ENCODE measurements at places on chromosomes 16 and 17.
A peak's percentile ranks its signal among the peaks of the same experiment; 100 is the strongest.

GRCh38 chr16:81237282-81237681 is 1.2 kb upstream of the BCO1 start:
- DNase-seq = peak; percentile 24

GRCh38 chr16:6020162-6020985 is 922.8 kb upstream of the EEF2KMT start:
- DNase-seq = peak; percentile 69

DNA sequence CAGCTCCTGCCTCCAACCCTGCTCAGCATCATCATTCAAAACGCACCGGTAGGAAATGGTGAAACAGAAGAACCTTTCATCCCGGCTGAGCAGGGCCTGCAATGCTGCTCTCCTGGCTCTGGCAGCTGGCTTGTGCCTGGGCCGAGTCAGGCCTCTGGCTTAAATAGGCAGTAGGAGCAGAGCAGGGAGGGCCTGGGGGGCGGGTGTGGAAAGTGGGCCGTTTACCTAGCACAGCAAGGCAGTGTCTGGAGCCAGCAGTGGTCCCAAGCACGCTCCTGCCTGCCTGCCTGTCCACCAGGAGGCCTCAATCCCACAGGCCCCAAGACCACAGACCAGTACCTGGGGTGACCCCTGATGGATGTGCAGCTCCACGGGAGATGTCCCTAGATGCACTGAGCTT is 59.3 kb downstream of the SMPD3 start:
- DNase-seq = peak; percentile 64

- peak; percentile 82 for DNase-seq
These were observed 122.2 kb downstream of the CCDC182 start for GRCh38 chr17:57622683-57623433.

DNA sequence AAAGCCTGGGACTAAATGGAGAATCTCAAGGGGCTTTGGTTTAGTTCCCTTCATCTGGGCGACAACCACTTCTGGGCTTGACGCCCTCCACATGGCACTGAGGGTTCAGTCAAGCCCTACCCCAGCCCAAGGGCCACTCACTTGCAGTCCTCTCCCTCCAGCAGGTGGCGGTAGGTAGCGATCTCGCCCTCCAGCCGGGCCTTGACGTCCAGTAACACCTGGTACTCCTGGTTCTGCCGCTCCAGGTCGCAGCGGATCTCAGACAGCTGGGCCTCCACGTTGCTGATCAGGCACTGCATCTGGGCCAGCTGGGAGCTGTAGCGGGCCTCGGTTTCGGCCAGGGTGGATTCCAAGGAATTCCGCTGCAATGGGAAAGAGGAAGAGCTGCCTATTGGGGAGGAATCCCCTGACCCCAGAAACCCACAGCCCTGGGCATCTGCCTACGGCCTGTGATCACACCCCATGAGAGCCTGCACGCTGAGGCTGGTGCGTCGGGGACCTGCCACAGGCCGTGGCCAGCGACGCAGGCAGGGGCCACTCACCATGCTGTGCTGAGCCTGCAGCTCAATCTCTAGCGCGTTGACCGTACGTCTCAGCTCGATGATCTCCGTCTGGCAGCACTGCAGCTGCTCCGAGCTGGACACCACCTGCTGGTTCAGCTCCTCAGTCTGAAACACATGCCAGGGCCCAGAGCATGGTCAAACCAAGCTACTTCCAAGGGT is 2.7 kb downstream of the KRT36 start:
- DNase-seq = peak; percentile 89

GRCh38 chr16:154217-155030 is 2.0 kb downstream of the HBZ start:
- DNase-seq = no peak

DNA sequence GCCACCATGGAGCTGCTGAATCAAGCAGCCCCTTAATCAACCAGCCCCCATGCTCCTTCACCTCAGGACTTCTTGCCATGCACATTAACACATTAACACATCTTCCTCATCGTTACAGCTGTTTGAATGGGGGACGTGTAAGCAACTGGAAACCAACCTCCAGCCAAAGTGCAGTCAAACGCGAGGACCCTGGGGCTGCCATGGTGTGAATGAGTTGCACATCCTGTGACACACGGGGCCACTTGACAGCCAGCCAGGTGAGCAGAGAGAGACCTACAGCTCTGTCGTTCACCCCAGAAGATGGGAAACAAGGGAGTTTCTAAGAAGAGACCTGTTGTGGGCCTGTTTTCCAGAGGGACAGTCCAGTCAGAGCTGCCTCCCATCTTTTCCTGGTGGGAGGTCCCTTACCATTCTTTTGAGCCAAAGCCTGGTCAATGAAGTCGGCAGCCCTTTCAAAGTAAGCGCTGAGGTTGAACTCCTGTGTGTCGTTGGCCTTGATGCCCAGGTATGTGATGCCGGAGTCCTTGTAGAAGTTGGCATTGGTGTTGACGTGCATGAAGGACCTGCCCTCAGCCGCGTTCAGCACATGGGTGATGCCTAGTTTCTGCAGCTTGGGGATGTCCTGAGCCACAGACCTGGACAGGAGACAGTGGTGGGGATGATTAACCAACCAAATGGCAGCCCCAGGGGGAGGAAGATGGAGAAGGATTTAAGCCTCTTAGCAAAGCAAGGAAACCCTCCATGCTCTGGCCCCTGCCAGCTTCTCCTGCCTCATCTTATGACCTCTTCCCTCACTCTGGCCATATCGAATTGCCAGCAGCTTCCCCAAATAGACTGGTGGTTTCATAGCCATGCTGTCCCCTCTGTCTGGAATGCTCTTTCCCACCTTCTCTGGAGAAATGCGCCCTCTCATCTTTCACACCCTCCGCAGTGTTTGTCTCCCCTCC is 4.2 kb downstream of the DUSP3 start:
- DNase-seq = peak; percentile 58

DNA sequence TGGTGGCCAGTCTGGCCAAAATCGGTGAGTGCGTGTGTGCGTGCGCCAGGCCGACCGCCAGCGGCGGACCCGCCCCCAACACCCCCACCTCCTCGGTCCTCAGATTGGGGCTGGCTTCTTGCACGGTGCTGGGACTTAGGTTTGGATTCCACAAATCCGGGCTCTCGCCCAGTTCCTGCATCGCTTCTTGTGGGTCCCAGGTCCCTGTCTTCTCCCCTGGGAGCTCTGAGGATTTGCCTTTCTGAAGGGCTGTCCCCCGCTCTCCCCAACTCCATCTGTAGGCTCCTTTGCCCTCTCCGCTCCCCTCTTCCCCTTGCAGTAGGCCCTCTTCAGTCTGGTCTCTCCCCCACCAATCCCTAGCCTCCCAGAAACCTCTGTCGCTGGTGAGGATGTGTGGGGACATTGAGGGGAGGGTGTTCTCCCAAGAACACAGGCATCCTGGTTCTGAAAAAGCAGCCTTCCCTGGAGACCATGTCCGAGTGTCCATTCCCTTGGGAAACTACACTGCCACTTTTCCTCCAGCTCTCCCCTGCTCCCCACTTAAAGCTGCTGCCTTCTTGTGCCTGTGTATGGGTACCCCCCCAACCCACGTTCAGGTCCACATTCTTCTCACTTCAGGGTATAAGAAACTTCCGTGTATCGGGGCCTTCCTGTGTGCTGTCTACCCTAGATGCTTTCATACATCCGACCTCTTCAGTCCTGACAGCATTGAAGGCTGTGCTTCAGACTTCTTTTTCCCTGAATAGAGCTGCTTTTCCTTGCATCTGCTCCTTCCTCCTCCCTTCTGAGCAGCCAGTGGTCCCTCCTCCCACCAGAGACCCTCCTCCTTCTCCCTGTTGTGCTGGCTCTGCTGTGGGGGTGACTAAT is 632 bp downstream of the SLC9A5 start:
- no peak for DNase-seq

DNA sequence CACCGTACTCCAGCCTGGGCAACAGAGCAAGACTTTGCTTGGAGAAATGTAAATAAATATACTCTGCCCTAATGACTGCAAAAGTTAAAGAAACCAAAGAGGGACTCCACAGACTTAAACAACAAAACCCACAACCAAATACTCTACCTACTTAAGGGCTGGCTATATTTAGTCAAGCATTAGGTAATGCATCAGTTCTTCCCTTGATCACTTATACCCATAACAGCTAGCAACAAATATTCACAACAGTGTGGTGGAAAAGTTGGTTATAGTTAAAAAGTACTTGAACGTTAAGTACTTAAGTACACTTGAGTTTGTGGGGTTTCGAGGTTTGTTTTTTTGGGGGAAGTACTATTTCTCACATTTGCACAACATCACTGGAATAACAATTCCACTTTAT is 5.4 kb upstream of the HEXIM2 start:
- no peak for DNase-seq

GRCh38 chr16:78286065-78286464 is 186.6 kb downstream of the WWOX start:
- DNase-seq = no peak

DNA sequence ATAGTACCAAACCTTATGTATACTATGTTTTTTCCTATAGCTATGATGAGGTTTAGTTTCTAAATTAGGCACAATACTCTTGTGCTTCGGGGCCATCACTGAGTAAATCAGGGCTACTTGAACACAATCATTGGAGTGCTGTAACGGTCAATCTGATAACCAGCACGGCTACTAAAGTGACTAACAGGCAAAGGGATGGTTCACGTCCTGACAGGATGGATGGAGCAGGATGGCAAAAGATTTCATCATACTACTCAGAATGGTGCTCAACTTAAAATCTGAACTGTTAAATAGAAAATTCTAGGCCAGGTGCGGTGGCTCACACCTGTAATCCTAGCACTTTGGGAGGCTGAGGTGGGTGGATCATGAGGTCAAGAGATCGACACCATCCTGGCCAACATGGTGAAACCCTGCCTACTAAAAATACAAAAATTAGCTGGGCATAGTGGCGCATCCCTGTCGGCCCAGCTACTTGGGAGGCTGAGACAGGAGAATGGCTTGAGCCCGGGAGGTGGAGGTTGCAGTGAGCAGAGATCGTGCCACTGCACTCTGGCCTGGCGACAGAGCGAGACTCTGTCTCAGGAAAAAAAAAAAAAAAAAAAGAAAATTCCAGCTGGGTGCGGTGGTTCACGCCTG is 7.0 kb downstream of the TUFM start:
- no peak for DNase-seq

GRCh38 chr17:5785867-5786509 is 201.7 kb upstream of the NLRP1 start:
- DNase-seq = no peak

DNA sequence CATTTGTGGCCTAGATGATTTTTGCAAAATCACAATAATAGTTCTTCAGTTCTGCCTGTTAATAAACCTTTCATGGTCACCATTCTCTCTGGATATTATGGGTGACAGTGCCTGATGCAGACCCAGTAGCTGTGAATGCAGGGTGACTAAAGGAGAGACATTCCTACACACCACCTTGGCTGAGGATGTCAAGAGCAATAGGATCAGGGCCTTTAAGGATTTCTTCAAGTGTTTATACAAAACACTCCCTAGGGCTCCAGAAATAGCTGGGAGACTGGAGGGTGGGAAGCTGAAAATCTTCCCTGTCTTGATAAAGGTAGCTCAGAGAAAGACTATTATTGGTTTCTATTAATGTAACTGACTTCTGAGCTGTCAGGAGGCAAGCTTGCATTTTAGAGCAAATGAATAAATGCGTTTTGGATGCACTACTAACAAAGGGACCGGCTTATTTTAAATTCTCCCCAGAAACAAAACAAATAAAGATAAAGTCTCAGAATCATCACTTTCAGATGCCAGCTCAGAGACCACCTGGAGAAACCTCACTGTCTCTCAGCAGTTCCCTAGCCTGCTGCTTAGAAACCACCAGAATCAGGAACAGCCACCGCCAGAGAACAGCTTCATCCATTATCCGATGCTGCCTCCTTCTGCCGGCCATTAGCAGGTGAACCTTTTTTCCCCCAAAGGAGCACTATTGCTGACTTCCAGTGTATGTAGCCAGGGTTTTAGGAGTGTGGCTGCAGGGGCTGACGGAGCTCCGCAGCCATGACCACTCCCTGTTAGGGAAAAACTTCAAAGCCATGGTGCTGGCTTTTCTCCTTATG is 171.4 kb upstream of the DYNLRB2 start:
- no peak for DNase-seq

- no peak for DNase-seq
These were observed 188.9 kb downstream of the CBLN1 start for GRCh38 chr16:49092704-49093103.

DNA sequence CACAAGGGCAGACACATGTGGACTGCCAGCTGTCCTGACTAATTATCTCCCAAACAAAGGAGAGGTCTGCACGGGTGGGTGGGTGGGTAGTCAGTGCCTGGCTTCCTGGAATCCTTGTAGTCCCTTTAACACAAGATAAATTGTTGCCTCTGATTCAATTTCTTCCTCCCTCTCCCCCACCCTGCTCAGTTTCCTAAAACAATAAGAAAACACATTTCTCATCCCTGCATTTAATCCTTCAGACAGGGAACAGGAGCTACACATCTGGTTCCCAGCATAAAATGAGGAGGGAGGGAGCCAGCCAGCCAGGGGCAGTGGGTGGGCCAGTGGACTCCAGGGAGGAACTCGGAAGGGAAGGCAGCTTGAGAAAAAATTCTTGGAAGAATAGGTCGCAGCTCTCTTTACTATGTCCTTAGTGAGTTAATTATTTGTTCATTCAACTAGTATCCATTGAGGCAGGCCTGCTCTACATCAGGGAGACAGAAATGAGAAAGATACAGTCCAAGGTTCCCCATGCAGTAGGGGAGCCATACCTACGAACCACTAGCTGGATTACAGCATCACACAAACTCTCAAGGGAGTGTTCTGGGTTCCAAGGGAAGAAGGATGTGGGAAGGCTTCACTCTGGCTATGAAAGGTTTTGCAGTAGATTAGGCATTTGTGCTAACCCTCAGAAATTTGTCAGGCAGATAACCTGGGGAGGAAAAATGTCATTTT is 58.3 kb downstream of the CCT6B start:
- DNase-seq = no peak

DNA sequence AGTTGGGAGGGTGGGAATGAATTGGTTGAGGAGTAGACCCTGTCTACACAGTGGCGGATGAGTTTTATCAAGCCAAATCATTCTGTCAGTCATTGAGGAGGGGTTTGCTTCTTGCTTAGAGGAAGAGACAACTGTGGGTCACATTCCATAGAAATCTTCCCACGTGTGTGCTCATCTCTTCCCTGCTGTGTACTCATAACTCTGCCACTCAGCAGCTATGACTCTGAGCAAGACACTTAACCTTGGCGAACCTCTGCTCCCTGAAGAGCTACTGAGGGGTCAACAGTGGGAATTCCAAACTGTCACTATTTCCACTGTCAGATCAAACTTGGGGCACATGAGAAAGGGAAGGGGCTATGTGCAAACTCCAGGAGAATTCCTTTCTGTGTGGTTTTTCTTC is 72.6 kb upstream of the COX10 start:
- no peak for DNase-seq

DNA sequence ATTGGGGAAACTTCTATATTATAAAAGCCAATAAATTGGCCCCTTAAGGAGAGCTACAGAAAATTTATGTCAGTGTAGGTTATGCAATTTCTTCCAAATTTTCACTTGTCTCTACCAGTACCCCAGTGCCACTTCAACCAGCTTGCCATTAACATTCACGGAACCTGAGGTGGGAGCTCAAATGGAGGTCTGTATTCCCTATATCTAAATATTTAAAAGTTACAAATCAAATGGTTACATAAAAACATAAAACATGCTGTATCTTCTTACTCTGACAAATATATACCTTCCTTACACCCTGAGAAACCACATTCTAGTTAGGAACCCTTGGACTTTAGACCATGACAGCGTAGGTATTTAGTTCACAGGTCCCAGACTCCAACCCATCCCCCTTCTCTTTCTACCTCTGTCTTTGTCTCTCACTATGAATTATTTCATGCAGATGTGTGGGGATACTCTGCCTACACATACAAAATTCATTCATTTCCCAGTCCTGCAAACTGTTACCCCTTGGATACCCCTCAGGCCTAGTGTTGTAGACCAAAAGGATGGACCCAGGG is 127.8 kb upstream of the PMFBP1 start:
- DNase-seq = no peak

All from spleen (tissue), 13 donors.